ENCODE measurements at places on chromosomes 16 and 17.

DNA sequence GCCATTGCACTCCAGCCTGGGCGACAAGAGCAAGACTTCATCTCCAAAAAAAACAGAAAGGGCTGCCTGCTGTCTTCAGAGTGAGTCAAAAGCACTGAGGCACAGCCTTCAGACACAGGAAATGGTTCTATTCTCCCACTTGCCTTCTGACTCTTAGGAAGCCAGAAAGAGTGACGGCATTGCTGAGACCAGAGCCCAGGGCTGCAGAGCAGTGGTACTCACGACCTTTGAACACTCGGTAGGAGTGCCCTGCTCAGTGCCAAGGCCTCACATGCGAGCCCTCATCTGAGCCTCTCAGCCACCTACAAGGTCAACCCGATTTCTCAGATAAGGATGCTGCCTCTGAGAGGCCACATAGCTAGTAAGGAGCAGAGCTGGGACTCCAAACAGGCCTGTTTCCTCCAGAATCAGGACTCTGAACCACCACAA lies 3.5 kb upstream of the ITGAE start:
- DNase-seq: peak; percentile 78

GRCh38 chr16:54847207-54847606 lies 83.5 kb upstream of the IRX5 start:
- no peak for DNase-seq

DNA sequence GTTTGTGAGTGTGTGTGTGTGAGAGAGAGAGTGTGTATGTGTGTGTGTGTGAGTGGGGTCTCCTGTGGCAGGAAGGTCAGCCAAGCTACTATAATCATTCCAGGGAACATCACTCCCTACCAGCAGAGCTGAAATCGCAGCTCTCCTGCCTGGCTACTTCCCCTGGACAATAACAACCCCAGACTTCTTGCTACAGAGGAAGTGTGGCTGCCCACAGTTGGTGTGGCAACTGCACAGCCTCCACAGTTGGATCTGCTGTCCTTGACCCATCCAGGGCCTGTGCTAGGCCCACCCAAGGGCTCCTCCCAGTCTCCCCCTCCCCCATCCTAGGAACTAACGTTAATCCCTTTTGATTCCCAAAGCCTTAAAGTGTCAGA lies 1.5 kb downstream of the SLC13A5 start:
- DNase-seq: no peak

DNA sequence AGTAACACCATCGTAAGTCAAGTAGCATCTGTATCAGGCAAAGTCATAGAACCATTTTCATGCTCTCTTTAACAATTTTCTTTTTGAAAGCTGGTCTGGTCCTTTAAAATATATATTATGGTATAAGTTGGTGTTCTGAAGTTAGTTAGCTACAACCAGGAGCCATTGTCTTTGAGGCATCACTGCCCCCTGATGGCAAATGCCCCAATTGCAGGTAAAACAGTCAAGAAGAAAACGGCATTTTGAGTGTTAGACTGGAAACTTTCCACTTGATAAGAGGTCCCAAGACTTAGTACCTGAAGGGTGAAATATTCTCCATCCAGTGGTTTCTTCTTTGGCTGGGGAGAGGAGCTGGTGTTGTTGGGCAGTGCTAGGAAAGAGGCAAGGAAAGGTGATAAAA lies 14.1 kb downstream of the TP53 start:
- DNase-seq: no peak

GRCh38 chr17:39623356-39623950 lies 3.3 kb upstream of the PPP1R1B start:
- peak; percentile 87 for DNase-seq

- no peak for DNase-seq
These were observed 2.6 kb upstream of the HOXB5 start for GRCh38 chr17:48596000-48596734.

DNA sequence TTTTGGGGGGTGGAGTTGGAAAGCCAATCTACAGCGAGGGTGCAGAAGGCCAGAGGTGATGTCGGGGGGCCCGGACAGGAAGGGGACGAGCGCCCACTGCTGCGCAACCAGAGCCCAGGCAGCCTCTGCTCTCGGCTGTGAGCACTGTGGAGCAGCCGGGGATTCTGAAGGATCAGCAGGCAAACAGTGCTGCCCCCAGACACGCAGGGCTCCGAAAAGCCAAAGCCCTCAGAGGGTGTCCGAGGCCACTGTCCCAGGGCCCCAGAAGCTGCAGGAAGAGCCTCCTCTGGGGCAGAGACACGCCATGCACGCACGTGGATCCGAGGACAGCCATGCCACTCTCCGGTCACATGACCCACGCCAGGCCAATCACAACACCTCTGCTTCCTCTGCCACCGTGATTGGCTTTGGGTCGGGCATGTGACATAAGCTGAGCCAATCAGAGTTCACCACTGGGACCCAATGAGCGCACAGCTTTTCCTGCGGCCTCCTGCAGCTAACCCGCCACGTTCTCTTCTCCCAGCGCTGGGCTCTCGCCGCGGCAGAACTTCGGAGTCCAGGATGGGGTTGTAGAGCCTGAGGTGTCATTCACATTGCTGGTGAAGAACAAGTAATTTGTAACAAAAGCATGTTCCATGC lies 40.7 kb downstream of the ACTG1 start:
- DNase-seq: no peak

DNA sequence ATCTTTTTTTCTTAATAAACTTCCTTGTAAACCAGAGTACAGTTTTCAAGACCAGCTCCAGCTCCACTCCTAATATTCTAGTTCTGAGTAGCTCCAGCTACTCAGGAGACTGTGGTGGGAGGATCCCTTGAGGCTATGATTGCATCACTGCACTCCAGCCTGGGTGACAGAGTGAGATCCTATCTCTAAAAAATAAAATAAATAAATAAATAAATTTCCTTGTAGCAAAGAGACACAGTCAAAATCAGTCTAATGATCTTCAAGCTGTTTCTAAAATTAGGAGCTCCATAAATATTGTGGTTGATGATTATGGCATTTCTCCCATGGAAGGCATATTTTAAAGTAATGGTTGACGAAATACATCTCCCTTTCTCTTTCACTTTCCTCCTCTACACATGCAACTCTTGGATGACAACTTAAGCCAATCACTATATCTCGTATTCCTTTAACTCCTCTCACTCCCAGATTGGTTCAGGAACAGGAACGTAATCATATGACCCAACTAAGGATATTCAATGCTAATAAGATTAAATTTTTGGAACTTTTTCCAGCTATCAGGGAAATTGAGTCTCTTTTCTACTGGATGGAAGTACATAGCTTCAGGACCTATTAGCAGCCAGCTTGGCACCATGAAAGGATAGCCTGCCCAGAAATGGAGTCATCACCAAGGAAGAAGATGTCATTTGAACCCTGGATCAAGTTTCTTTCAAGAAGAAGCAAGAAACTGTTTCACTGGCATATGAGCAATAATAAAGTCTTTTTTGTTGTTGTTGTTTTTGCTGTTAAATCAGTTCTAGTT lies 42.1 kb upstream of the TAOK1 start:
- DNase-seq: no peak

GRCh38 chr16:55325458-55326109 lies 1.6 kb downstream of the IRX6 start:
- peak; percentile 10 for DNase-seq

GRCh38 chr16:49312389-49312985 lies 30.8 kb upstream of the CBLN1 start:
- no peak for DNase-seq

GRCh38 chr16:75928295-75928694 lies 202.0 kb upstream of the CPHXL start:
- DNase-seq: no peak

- DNase-seq: no peak
These were observed 2139.4 kb downstream of the TP53TG3F start for GRCh38 chr16:35598696-35599332.

GRCh38 chr17:19877364-19877945 lies 9.7 kb upstream of the ULK2 start:
- no peak for DNase-seq

GRCh38 chr16:30805056-30805369 lies 18.0 kb upstream of the ZNF629 start:
- DNase-seq: no peak

DNA sequence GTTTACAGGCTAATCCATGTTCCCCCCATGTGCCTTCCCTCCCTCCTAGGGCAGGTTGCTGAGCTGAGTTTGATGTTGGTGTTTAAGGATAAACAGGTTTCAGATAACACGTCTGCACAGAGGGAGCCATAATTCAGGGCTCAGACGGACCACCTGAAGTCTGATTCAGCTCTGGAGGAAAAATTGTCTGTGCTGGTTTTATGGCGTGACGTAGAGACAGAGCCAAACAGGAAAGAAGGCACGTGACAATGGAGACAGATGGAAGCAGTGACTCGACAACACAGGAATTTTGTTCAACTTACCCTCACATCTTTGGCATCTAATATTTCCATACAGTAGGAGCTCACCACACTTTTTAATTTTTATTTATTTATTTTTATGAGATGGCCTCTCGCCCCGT lies 10.7 kb upstream of the USP10 start:
- no peak for DNase-seq

GRCh38 chr16:27240948-27241531 lies 27.5 kb downstream of the NSMCE1 start:
- DNase-seq: no peak

DNA sequence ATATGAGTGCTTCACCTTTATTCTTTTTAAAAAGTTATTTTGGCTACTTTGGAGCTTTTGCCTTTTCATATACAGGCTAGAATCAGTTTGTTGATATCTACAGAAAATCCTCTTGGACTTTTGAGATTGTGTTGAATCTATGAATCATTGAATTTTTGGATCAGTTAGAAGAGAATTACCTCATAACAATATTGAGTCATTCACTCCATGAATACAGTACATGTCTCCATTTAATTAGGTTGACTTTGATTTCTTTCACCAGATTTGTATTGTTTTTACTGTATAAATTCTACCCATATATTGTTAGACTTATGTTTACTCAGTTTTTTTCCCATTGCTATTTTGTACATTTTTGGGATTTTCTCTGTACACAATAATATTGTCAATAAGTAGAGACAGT lies 54.4 kb downstream of the TAOK1 start:
- no peak for DNase-seq

- DNase-seq: no peak
These were observed 24.5 kb downstream of the SOCS1 start for GRCh38 chr16:11231367-11231970.

DNA sequence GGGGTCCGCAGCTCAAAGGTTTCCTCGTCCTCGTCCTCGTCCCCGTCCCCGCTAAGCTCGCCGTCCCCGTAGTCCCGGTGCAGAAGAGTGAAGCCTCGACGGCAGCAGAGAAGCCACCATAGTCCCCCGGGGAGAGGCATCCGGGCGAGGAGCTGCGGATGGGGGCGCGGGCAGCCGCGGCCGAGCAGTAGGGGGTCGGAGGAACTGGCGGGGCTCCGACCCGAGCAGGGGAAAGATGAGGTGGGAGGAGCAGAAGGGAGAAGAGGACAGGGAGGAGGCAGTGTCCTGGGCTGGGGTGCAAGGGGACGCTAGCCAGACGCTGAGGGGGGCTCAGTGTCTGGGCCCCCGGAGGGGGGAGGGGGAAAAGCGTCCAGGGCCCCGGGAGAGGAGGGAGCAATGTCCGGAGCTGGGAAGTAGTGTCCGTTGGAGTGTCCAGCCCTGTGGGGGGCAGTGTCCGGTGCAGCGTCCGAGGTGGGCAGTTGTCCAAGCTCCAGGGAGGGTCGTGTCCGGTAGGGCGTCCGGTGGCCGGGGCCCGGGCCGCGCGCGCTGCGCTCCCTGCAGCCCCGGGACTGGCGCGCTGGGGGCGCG lies at the start of gene PLEKHH3:
Gene PLEKHH3, minus strand, starts transcription at position 571 of the 588 bp plus-strand sequence. Its CDS starts 431 bp downstream, at position 140.
- no peak for DNase-seq

- DNase-seq: no peak
These were observed 30.2 kb downstream of the ZFPM1 start for GRCh38 chr16:88483392-88483641.

GRCh38 chr17:49508866-49509587 lies 13.9 kb downstream of the NGFR start:
- no peak for DNase-seq

GRCh38 chr17:48310748-48311213 lies 119.2 kb downstream of the SKAP1 start:
- DNase-seq: no peak

DNA sequence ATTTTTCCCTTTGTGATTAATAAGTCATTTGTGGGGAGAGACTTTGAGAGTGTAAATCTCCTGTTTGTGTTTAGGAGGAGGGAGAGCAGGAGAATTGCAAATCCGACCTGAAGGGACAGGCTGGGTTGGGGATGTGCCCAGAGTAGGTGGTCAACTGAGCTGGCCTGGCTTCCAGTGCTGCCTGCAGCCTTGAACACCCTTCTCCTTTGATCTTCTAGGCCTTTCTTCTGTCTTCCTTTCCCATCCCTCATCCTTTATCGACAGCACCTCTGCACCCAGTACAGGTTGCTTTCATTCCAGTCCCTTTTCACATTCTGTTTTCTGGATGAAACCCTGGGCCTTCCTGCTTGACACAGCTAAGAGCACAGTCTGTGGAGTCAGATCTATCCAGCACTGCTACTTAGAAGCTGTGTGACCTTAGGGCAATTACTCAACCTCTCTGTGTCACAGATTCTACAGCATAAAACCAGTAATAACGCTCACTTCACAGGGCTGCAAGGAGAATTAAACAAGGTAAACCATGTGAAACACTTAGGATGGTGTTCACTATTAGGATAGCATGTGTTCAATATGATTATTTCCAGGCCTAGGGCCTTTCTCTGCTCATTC lies 1.0 kb upstream of the CSNK2A2 start:
- DNase-seq: no peak

DNA sequence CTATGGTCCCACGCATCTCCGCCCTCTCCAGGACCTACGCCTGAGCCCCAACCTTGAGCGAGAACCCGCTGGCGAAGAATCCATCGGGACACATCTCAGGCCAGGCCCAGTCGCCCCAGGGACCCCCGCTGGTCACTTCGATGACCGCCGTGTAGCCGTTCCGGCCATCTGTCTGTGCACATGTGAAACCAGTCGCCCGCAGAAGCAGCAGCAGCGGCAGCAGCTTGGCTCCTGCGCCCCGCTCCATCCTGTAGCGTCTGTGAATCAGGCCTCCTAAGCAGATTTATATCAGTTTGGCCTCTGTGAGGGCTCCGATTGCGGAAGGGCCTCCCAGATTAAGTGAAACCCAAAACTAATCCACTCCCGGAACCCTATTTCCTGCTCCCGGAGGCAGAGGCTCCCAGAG lies at the start of gene VMO1:
Gene VMO1, minus strand, starts transcription at position 259 of the 406 bp plus-strand sequence. Its CDS starts 12 bp downstream, at position 247.
- DNase-seq: peak; percentile 24

DNA sequence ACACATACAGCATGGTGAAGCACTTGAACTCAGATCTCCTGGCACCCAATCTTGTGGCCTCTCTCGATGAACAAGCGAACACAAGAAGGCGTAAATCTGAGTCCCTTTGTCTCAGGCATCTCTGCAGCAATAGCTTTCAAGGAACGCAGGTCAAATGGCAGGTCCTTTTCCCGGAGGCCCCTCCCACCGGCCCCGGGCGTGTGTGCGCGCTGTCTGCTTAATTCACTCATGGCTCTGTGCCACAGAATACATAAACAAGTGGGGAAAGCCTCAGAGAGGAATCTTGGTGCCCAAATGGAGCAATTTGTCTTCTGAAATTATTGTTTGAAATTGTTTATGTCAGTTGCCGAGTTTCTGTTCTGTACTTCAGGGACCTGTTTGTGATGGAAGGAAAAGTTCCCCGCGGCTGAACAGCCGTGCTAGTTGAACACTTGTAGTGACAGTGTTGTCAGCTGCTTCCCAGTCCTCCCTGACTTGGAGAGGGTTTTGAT lies 14.8 kb downstream of the MYOCD start:
- DNase-seq: no peak

GRCh38 chr16:2475413-2476344 lies 752 bp downstream of the TBC1D24 start:
- DNase-seq: peak; percentile 66

- no peak for DNase-seq
These were observed 1.5 kb downstream of the ZNF205 start for GRCh38 chr16:3113765-3114479.

GRCh38 chr16:20291208-20292206 lies 35.8 kb downstream of the GP2 start:
- no peak for DNase-seq

GRCh38 chr17:53032861-53033271 lies 789.9 kb upstream of the KIF2B start:
- DNase-seq: no peak
